ENCODE measurements at places on chromosomes 2 and 18.

- DNase-seq = no peak
These were observed 2.1 kb downstream of the LIPG start for GRCh38 chr18:49563701-49564517.

GRCh38 chr2:28564346-28564745, 68.5 kb downstream of the PLB1 start:
- no peak for DNase-seq

- DNase-seq = no peak
These were observed 99.8 kb downstream of the PDE11A start for GRCh38 chr2:177972782-177973181.

DNA sequence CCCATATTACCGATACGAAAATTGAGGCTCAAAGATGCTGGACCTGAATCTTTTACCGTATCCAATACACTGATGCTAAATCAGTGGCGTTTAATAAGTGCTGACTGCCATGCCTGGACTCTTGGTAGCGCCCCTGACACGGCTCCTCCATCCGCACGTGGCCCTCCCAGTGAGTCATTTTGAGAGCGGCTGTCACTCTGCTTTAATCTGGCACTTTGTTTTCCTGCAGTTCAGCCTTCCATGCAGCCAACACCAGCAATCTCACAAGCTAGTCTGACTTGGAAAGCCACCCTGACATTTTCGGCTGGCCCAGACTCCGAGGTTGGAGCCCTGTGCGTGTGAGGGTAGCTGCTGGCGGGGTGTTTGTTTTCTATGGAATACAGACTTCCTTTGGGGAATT, 155.1 kb upstream of the LMAN1 start:
- no peak for DNase-seq

GRCh38 chr2:30149976-30150375, 3.2 kb downstream of the YPEL5 start:
- DNase-seq = no peak

GRCh38 chr2:128069769-128070168, 21.2 kb upstream of the UGGT1 start:
- DNase-seq = no peak

- no peak for DNase-seq
These were observed 54.4 kb downstream of the RPL37A start for GRCh38 chr2:216553093-216553478.

All from D721Med (cell line).